B cell (primary cell): ENCODE measurements at places on chromosomes 2 and 18.

DNA sequence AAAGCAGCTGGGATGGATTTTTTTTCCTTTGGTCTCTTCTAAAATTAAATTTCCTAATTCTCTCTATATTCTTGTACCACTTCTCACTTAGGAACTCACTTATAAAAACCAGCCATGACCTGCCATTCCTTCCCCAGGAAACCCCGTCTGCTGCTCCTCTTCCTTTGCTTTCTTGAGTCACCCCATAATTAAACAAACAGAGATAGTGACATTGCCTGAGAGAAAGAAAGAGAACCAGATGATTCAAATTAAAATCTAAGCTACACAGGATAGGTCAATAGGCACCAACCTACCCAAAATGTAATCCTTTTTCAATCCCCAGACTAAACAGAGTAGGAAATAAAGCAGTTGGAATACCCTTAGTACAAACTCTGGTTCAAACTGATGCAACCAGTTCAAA lies 9.7 kb downstream of the STK39 start:
- H3K27ac ChIP-seq: no peak overlapping the region
- no peaks in the 10 kb centered on the region for H3K36me3 ChIP-seq
- H3K4me3 ChIP-seq: no peak overlapping the region
- H3K27me3 ChIP-seq: no peaks in the 10 kb centered on the region
- no peak for DNase-seq

- no peaks in the 10 kb centered on the region for H3K27me3 ChIP-seq
- no peaks in the 10 kb centered on the region for H3K4me1 ChIP-seq
- DNase-seq: no peak
- no peak overlapping the region for H3K27ac ChIP-seq
- H3K4me3 ChIP-seq: no peak overlapping the region
Observed at GRCh38 chr2:155215037-155215707, 516.7 kb downstream of the KCNJ3 start.

DNA sequence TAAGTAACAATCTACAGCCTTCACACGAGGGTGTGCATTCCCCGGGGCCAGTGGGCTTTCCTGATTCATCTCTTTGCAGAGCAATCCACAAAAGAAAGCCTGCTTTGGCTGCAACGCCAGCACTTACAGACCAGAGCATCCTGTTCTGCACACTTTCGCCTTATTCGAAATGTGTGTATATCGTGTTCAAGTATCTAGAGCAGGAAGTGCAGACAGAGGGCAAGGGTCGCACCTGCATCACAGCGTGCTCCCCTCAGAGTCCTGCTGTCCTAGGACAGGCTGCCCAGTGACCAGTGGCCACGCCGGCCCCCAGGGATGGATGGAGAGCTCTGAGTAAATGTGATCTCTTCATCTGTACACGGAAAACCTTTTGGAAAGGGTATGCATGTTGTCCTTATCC lies 264.3 kb downstream of the ZNF516 start:
- H3K4me3 ChIP-seq: no peak overlapping the region
- DNase-seq: no peak
- H3K27ac ChIP-seq: no peak overlapping the region
- H3K4me1 ChIP-seq: no peaks in the 10 kb centered on the region
- H3K27me3 ChIP-seq: no peaks in the 10 kb centered on the region
- H3K36me3 ChIP-seq: no peaks in the 10 kb centered on the region

DNA sequence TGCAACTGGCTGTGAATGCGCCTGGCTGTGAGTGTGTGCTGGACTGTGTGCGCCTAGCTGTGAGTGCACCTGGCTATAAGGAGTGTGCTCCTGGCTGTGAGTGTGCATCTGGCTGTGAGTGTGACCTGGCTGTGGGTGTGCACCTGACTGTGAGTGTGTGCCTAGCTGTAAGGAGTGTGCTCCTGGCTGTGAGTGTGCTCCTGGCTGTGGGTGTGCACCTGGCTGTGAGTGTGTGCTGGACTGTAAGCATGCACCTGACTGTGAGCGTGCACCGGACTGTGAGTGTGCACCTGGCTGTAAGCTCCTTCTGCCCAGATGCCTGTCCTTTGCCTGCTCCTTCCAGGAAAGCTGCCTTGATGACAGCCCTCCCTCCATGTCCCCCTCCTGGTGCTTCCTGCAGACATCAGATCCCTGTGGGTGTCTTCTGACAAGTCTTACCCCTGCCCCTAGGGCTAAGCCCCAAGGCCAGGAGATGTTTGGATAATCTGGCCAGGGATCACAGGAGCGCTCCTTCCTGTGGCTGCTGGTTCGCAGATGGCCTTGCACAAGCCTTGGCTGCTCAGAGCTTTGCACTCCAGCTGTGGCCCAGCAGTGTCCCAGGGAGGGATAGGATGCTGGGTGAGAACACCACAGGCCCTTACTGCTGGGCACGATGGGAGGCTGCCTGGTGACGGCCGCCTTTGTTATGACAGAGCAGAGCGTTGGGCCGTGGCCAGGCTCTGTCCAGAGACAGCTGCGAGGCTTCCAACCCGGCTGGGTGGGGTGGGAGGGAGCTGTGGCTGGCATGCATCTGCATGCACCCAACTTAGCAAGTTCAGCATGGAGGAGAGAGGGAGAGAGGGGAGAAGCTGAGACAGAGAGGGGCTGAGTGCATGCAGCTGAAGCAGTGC lies 89.9 kb downstream of the GLI2 start:
- H3K4me1 ChIP-seq: no peaks in the 10 kb centered on the region
- no peaks in the 10 kb centered on the region for H3K36me3 ChIP-seq

- no peaks in the 10 kb centered on the region for H3K27me3 ChIP-seq
- no peak overlapping the region for H3K4me3 ChIP-seq
- DNase-seq: no peak
- no peak overlapping the region for H3K27ac ChIP-seq
- no peaks in the 10 kb centered on the region for H3K36me3 ChIP-seq
- no peaks in the 10 kb centered on the region for H3K4me1 ChIP-seq
Observed at GRCh38 chr2:164046040-164046439, 310.2 kb upstream of the FIGN start.

GRCh38 chr2:120607506-120607905 lies 128.2 kb upstream of the GLI2 start:
- H3K36me3 ChIP-seq: no peaks in the 10 kb centered on the region
- H3K4me3 ChIP-seq: no peak overlapping the region
- DNase-seq: no peak
- no peaks in the 10 kb centered on the region for H3K4me1 ChIP-seq

DNA sequence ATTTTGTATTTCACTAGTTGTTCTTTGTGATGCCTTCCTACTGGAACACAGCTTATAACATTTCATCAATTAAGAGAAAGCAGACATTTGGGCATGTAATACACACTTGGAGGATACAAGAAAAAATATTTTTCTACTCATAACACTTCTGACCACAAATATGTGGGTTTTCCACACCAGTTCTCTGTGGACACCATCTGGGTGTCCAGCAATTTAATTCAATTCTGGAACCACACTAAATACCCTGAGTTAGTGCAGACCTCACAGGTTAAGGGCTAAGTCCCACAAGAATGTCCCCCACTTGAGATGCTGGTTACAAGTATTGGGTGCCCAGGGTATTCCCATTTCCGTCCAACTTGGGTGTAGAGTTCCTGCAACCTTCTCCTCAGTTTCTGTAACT lies 91.1 kb upstream of the SKOR2 start:
- H3K4me1 ChIP-seq: no peaks in the 10 kb centered on the region
- DNase-seq: no peak
- H3K36me3 ChIP-seq: no peaks in the 10 kb centered on the region
- no peaks in the 10 kb centered on the region for H3K27me3 ChIP-seq
- H3K27ac ChIP-seq: no peak overlapping the region

GRCh38 chr2:174951745-174952144 lies 53.4 kb downstream of the CHN1 start:
- no peaks in the 10 kb centered on the region for H3K27me3 ChIP-seq
- no peak overlapping the region for H3K4me3 ChIP-seq

GRCh38 chr2:191245869-191246531 lies 796 bp downstream of the MYO1B start:
- peak; percentile 38 for DNase-seq
- peaks cover 18% of the 10 kb centered on the region for H3K4me1 ChIP-seq
- no peak overlapping the region for H3K27ac ChIP-seq
- peak overlapping the region; percentile 53 for H3K4me3 ChIP-seq
- H3K27me3 ChIP-seq: no peaks in the 10 kb centered on the region

DNA sequence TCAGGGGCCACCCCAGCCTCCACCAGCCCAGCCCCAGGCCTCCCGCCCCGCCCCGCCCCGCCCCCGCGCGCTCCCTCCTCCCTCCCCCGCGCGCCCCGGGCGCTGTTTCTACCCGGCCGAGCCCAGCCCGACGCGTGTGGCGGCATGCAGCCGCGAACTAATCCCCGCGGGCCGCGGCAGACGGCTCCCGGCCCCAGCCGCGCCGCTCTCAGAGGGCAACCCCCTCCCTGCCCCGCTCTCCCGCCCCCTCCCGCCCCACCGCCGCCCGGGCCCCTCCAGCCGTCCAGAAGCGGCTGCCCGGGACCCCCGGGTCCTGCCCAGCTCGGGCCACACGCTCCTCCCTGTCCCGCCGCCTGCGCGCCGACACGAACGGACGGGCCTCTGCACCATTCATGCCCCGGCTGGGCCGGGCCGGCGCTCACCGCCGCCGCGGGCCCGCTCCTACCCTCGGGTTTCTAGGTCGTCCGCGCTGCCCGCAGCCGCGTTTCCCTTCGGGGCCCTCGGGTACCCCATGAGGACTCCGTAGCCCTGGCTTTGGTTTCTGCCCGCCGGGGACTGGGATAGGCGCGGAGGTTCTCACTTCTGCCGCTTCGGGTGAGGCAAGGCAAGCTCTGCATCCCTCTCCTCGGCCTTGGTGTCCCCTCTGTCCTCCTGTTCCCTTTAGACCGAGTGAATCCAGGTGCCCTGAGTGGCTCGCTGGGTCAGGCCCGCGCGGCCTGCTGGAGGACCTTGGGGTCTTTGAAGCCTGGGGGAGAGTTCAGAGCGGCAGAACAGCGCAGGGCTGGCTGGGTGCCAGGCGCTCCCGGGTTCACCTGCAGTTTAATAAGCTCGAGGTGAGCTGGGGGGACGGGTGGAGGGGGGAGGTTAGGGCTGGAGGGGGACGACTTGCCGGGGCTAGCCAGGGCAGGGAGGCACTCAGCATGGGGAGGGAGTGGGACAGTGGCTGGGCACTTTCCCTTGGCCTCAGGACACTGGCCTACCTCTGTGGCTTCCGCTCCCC lies 3.1 kb downstream of the WNT10A start:
- DNase-seq: peak; percentile 74
- no peak overlapping the region for H3K4me3 ChIP-seq
- H3K4me1 ChIP-seq: peaks cover 65% of the 10 kb centered on the region
- H3K36me3 ChIP-seq: no peaks in the 10 kb centered on the region
- no peaks in the 10 kb centered on the region for H3K27me3 ChIP-seq
